ENCODE measurements at places on chromosomes 6 and 20.

GRCh38 chr6:44022296-44022661, 105.0 kb downstream of the MRPL14 start:
- DNase-seq, result no peak

DNA sequence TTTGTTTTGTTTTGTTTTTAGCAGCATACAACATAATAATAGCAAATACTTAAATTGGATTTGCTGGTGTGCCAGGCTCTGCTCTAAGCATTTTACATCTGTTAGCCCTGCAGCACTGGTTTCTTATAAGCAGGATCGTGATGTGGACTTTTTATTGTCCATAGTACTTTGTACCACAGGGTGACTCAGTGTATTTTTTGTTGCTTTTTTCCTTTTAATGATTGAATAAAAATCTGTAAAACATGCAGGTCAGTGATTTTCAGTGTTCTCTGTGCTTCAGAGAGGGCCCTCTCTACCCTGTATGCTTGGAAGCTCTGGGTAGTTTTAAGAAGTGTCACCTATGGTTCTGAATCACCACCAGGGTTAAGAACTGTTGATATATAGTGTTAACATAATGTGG, 4.0 kb downstream of the NT5DC1 start:
- no peak for DNase-seq

GRCh38 chr6:5504078-5504477, 242.8 kb downstream of the FARS2 start:
- DNase-seq, result no peak

GRCh38 chr20:37520419-37520955, 563 bp upstream of the NNAT start:
- DNase-seq, result no peak

- no peak for DNase-seq
Observed at GRCh38 chr6:106145741-106146227, 59.6 kb downstream of the PRDM1 start.

DNA sequence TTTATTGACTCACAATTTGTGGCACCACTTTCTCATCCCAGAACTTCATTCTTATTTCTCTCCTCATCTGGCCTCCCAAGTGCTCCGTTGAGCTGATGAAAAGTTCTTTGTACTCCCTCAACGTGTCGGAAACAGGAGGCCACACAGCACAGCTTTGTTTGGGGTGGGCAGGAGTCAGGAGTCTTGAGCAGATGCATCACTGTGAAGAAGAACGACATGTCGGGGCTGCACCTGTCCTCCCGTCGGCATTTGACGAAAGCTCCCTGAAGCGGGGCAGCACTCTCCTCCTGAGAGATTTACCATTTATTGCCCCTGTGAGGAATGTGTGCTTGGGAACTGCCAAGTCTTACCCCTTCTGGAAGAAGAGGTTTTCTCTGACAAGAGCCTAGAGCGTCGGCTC, 28.1 kb downstream of the TAF8 start:
- no peak for DNase-seq

GRCh38 chr6:25173951-25174474, 105.2 kb upstream of the CARMIL1 start:
- no peak for DNase-seq

DNA sequence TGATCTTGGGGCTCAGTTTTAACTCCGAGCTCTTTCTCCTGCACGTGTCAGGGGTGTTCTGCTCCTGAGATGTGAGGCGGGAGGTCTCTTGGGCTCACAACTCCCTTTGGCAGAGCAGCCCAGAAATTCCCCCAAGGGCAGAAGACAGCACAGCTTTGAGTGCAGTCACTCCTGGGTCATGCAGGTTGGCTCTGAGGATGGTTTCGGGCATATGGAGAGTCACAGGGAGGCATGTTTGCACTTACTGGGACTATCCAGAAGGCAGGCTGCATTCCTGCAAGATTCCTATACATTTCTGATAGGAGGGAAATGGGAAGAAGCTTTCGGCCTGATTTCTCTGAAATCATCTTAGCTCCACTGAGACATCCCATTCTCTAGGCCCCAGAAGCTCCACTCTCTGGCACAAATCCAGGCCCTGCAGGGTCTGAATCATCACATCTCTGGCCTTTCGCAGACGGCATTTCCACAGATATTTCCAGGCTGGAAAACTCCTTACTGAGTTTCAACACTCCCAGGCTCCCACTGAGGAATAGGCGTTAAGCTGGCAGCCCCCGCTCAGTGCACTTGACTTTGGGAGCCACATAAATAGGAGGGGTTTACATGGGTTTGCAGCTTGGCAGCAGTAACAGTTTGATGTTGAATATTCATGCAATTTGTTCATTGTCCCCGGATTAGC, 39.7 kb downstream of the AGPAT4 start:
- DNase-seq, result no peak

DNA sequence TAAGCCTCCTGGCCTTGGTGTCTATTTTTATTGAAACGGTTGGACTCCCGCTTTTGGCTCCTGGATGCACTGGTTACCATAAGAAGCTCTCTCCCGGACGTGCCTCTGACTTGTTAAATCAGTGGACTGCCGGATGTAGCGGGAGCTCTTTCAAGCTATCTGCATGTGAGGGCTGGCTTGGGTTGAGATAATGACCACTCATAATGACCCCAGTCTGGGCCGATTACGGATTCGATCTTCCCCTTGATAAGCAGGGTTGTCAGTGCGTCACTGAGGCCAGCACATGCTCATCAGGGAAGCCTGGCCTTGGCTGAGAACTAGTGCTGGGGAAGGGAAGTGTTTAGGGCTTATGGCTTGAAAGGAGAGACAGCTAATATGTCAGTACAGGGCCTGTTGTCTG, 528.1 kb downstream of the CDH26 start:
- DNase-seq, result no peak

DNA sequence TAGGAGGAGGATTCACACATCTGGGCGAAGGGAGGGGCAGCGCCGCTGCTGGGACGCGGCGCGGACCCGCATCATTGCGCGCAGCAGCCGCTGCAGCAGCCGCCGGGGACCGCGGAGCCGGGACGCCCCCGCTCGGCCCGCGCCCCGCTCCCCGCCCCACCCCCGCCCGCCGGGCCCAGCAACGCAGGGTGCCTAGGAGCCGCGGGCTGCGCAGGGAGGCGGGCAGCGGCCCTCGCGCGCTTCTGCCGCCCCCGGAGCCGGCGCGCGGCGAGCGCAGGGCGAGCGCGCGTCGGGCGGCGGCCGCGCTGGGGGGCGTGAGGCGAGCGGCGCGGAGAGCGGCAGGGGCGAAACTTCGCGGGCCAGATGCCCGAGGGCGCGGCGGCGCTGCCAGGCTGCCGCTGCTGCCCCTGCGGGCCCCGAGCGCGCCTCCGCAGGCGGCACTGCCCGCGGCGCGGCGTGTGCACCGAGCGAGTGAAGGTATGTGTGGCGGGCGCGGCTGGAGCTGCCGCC, at the start of gene NKAIN2:
NKAIN2 (plus strand) TSS at position 362 of the 510 bp plus-strand sequence.
- no peak for DNase-seq

DNA sequence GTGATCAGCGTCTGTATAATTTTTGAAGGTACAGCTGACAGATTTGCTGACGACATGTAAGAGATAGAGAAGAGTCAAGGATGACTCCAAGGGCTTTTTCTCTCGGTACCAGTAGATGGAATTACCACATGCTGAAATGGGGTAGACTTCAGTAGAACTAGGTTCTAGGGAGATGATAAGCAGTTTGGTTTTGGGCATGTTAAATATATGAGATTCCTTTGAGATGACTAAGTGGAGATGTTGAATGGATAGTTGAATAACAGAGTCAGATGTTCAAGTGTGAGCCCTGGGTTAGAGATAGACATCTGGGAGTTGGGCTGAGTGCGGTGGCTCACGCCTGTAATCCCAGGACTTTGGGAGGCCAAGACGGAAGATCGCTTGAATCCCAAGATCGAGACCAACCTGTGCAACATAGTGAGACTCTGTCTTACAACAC, 50.0 kb downstream of the PHF20 start:
- DNase-seq, result no peak

GRCh38 chr6:147234685-147235084, 30.5 kb downstream of the STXBP5 start:
- DNase-seq, result no peak

DNA sequence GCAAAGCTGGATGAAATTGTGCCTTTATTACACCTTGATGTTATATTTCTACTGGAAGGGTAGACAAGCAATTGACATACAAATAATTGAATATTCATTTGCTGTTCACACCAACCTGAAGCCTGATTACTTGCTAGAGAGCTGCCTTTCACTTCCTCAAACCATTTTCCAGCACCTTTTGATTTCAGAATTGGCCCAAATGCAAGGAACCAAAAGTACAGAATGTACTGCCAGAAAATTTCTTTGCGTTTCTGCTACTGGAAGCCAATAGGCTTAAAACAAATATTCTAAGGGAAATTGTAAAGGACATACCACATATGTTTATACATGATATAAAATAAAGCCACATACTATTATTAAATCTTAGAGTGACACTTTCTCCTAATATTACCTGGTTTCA, 94.5 kb downstream of the RFPL4B start:
- DNase-seq, result no peak

DNA sequence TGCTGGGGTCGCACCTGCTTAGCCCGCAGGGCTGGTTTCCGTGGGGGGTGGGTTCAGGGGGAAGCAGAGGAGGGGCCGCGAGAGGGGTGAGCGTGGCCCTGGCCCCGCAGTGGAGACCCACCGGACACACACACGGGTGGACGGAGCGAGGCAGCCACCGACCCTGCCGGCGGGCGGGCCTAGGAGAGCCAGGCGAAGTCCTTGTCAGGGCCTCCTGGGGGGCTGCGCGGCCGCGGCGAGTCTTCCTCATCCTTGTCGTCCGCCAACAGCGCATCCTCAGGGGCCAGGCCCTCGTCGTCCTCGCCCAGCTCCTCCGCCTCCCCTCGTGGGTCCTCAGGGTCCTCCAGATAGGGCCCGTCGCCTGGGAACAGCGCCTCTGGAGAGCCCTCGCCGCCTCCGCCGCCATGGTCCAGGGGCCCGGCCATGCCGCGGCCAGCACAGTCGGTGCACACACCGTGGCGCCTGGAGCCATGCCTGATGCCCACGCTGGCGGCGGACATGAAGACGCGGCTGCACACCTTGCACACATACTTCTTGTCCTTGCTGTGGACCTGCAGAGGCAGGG, 7.3 kb downstream of the SLC2A4RG start:
- no peak for DNase-seq

Data from stimulated activated CD4-positive, alpha-beta T cell treated with anti-CD3 and anti-CD28 coated beads, Interleukin-1b, Interleukin-23, amount 100 ng/mL, for 4 hours (primary cell).